ENCODE measurements at places on chromosomes 1 and 21.

- DNase-seq = no peak
These were observed 84.3 kb downstream of the HS2ST1 start for GRCh38 chr1:86998727-86999126.

- DNase-seq = no peak
These were observed 33.4 kb downstream of the TLR5 start for GRCh38 chr1:223109581-223110026.

DNA sequence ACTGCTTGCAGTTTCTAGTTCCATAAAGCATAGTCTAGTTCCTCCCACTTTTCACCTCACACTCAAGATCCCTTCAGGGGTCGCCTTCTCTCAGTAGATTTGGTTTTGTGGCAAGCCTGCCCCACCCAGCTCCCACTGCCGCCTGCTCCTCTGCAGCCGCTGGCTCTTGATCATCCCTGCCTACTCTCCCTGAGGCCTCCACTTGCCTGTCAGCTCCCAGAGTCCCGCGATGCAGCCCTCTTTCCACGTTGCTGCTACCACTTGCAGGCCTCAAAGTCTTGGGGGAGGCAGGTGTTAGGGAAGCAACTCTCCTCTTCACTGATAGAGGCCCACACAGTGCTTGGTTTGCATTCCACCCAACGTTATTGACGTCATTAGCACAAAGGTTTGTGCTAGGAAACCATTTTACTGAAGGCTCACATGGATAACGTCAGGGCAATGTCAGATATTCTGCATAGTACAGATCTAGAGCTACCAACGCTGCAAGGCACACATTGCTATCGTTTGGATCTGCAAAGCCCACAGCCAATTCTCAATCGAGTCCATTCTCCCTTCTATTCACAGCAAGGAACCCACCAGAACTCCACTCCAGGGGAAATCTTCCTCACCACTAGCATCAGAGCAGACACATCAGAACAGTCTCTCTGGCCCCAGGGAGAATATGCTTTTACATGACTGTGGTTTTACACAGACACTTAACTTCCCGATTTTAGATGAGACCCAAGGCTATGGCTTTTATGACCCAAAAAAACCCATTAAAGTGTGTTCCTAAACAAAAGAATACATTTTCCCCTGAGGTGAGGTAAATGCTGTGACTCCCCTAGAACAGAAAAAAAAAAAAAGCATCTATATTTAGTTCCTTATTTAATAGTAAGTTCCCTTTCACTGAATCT lies 519.5 kb upstream of the CAMK1G start:
- DNase-seq = no peak

GRCh38 chr1:24193046-24193445 lies 6.0 kb upstream of the IFNLR1 start:
- DNase-seq = no peak

GRCh38 chr1:89309828-89310227 lies 37.2 kb upstream of the GBP5 start:
- DNase-seq = no peak

Data from Panc1 (cell line).